Activated CD4-positive, alpha-beta T cell treated with anti-CD3 and anti-CD28 coated beads, Interleukin-2, Interleukin-4, amounts not matched to agents 100 ng/mL and 50 ng/mL, durations not matched to agents 16 hours and 8 hours (primary cell): ENCODE measurements at places on chromosomes 3 and 15.

DNA sequence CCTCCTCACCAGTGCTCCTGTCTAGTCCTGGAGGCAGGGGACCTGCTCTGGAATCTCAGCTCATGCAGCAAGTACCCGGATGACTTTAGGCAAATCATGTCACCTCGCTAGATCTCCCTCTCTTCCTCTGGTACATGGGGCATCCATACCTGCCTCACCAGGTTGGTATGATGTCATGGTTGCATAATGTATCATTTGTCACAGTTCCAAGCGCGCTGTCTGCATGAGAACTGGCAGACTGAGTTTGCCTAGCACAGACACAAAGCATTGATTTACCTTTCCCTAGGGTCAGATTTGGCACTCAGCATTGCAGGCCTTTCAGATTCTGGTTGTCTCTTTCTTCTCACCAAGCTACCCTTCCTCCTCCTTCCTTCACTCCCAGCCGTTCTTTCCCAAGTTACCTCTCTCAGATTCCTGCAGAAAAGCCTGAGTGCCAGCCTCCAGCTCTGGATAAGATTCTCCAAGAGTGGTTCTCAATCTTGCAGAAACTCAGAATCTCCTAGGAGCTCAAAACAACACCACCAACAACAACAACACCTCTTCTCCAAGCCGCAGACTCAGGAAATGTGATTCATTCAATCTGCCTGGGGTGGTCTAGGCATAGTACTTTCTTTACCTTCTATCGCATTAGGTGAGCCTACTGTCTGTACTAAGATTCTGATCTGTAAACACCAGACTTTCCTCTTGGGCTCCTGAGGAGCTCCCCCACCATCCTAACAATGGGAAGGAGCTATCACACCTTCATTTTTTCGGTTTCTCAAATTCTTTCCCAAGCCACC, 29.5 kb downstream of the FAM43A start:
- peak; percentile 21 for DNase-seq

- no peak for DNase-seq
Observed at GRCh38 chr15:35487417-35487816, 58.5 kb downstream of the DPH6 start.

GRCh38 chr15:37572401-37572800, 362.0 kb upstream of the TMCO5A start:
- DNase-seq, result no peak

DNA sequence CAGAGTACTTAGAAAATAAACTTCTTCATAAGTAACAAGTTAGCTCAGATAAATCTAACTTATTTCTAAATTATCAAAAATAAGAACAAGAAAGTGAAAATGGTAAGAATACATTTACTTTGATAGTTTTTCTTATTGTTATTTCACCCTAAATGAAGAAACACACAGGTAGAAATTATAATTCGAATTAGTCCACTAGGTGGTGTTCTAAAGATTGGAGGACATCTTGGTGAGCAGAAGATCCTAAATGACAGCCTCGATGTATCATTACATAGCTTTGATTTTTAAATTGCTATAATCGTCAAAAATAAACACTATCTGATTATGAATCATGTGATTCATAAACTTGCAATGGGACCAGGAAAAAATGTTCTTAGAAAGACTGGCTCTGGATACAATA, 280.8 kb upstream of the UBE2E2 start:
- DNase-seq, result no peak

GRCh38 chr15:94186770-94187331, 44.5 kb upstream of the MCTP2 start:
- no peak for DNase-seq
